ENCODE measurements at places on chromosomes 5 and 9.

DNA sequence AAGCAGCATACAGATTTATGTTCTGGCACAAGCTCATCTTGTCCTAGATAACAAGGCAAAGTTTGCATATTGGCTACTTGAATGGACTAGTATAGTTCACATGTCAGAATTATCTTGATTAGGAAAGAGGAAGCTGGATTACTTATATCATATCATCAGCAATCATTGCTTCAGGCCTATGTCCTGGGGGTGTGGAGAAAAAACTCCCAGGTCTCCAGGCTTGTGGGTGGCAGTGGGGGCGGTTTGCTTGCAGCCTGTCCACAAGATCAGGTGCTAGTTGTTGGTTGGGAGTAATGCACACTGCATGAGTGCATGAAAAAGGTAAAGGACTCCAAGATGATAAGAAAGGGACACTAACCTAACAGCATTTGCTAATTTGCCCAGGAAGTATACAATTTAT lies 326.4 kb upstream of the PDE4D start:
- no peak for DNase-seq

DNA sequence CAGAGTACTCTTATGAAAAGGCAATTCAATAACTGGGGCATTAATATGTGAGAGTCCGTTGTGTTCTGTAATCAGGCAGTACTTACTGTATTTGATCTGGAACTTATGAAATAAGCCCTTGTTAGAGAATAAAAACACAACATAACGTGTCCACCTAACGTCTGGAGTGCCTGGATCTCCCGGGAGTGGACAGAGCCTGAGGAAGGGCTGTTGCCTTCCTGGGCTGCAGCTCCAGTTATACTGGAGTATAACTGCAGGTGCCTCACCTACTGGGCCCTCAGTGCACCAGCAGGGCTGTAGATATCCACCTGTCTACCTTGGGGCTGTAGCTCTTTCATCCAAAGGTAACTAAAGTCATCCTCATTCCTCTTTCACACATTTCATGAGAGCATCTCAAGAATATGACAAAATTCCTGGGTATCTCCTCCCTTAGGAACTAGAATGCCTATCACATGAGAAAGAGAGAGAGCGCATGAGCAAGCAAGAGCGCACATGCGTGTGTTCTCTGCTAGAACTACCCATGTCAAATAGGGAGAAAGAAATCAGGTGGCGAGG lies 200.1 kb downstream of the GAPVD1 start:
- DNase-seq, result no peak

- DNase-seq, result no peak
These were observed at the start of gene AMBP for GRCh38 chr9:114078021-114078780. Gene AMBP (minus strand): TSS chr9:114078300. CDS start chr9:114078209, 91 bp downstream.

DNA sequence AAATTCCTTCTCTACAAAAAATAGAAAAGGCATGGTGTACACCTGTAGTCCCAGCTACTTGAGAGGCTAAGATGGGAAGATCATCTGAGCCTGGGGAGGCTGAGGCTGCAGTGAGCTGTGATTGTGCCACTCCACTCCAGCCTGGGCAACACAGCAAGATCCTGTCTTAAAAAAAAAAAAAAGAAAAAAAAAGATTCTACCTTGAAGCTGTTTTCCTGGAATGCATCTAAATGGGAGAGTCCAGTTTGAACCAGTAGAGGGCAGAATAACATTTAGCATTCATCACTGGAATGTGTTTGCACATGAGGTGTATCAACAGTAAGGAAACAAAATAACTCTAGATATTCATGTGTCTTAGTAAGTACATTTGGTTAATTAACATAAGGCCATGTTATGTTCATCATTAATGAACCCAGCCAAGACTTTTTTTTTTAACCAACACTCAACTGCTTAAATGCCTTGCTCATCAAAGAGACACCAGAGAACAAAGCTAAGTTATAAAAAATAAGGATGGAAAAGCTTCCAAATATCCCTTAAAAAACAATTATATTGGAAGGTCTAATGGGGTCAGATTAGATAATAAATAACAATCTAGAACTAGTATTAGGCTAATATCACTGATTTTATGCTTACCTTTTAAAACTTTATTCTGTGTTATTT lies 16.1 kb downstream of the IFNE start:
- DNase-seq, result no peak

Measured in stimulated activated CD4-positive, alpha-beta T cell treated with anti-CD3 and anti-CD28 coated beads, Interleukin-1b, Interleukin-23, amount 100 ng/mL, for 1 hour (primary cell).